ENCODE measurements at places on chromosomes 2 and 18. TPM values are rescaled to one million over a fixed set of nuclear protein-coding genes. Genes with fewer than 3 reads are reported as not detected.

FAM237A gene
- total RNA-seq = not detected

DSG4 gene
- 0.07 TPM for total RNA-seq

DAW1 gene
- total RNA-seq = 0.20 TPM

EIF4E2 gene
- total RNA-seq = 58.6 TPM

APCDD1 gene
- total RNA-seq = not detected

PFN4 gene
- total RNA-seq = not detected

DNA sequence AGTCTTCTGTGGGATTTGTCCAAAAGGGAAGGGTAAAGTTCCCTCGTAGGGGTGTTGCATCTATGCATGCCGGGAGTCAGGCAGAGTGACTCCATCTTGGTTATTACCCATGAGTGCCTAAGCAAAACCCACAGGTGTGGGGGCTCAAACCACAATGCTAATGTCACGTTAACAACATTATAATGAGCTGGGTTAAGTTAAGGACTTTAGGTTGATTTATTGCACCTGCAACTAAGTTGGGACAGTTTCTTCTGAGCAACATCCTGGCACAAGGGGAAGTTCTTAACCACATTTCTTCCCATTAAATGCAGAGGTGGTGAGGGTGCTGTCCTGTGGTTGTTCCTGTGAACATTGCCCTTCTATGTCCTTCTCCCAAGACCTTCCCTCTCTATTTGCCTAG is 1596.8 kb upstream of the SLC39A10 start:
- H3K4me1 ChIP-seq = no peaks in the 10 kb centered on the region
- H3K27me3 ChIP-seq = no peaks in the 10 kb centered on the region
- DNase-seq = no peak
- H3K4me3 ChIP-seq = no peak overlapping the region

DNA sequence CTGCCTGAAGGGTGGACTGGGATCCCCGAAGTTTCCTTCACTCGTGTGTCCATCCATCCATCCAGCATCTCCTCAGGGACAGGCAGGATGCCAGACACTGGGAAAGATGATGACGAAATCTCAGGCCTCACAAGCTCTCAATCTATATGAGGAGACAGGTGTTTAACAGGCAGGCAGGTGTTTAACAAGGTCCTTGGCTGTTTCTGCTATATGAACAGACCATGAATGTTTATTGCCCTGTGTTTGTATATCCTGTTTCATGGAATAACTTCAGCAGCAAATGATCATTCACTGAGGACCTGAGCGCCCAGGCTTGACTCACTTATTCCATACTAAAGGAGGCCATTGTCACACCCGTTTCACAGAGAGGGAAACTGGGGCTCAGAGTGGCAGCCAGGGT is 685.8 kb upstream of the HS6ST1 start:
- peaks cover 7% of the 10 kb centered on the region for H3K27me3 ChIP-seq
- no peak overlapping the region for H3K27ac ChIP-seq
- no peak overlapping the region for H3K4me3 ChIP-seq
- no peak for DNase-seq
- H3K36me3 ChIP-seq = no peaks in the 10 kb centered on the region
- no peaks in the 10 kb centered on the region for H3K4me1 ChIP-seq

DNA sequence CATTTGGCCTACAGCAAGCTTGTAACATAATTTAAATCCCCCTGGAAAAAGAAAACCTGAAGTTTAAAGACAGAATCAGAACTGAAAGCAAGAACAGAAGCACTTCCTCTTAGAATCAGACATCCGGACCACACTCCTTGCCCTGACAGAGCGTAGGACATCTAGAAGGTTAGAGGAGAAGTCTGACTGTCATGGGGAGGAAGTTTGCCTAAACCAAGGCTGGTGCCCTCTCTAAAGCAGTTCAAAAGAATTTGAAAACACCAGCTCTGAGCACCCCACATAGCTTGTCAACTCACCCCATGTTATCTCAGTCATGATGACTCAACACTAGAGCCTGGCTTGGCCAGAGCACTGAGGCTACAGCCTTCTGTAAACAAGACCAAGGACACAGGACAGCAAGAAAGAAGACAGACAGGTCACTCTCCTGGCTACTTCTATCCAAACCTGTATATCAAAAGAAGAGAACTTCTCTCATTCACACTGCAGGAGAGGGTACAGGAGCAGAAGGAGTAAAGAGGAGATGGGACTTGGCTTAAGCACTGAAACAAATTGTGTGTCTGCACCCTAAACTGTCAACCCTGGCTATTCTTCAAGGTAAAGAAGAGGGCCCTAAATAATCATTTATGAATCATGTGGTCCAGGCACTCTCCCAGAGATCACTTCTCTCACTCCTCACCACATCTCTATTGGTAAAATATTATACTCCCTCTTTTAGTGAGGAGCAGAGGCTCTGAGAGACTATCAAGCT is 198.6 kb downstream of the MEMO1 start:
- H3K4me3 ChIP-seq = no peak overlapping the region
- peaks cover 4% of the 10 kb centered on the region for H3K4me1 ChIP-seq
- H3K27me3 ChIP-seq = no peaks in the 10 kb centered on the region

GRCh38 chr18:22018366-22018765 is 151.0 kb upstream of the GATA6 start:
- H3K4me3 ChIP-seq = no peak overlapping the region
- DNase-seq = no peak
- no peaks in the 10 kb centered on the region for H3K36me3 ChIP-seq

DNA sequence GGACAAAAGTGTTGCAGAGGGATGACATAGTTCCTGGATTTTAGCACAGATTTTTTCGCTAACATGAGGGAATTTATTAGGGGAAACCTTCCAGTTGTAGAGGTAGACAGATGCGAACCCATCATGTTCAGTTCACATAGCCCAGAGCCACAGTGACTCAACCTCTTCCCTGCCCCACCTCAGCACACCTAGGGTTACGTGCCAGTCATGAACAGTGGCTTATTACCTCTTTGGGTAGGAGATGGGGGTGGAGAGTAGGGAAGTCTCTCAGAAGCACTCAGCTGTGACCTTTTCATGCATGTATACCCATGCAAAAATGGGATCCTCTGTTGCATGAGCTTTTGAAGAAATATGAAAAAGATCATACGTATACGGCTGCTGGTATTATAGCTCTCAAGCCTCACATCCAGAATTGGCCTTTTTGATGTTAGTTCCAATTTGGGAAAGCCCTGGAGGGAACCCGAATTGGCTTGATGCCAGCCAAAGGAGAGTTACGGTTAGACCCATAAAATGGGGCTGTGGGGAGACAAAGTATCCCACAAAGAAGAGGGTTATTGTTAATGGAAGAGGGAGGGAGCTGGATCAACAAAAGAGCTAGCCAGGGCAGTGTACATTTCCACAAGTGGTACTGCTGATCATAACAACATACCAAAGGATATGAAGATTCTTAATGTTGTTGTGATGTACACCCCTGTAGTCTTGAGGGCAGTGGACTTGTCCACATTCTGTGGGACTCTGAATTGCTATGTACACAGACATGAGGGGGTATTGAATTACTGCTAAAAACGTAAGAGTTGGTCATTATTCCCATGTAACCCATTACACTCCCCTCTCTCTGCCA is 4.9 kb downstream of the TANC1 start:
- no peak overlapping the region for H3K4me3 ChIP-seq
- H3K27ac ChIP-seq = no peak overlapping the region
- H3K27me3 ChIP-seq = no peaks in the 10 kb centered on the region
- peaks cover 25% of the 10 kb centered on the region for H3K4me1 ChIP-seq
- no peak for DNase-seq

GRCh38 chr2:29810956-29811355 is 110.4 kb downstream of the ALK start:
- H3K36me3 ChIP-seq = no peaks in the 10 kb centered on the region
- no peaks in the 10 kb centered on the region for H3K4me1 ChIP-seq
- H3K4me3 ChIP-seq = no peak overlapping the region

GRCh38 chr2:152396051-152396511 is 61.1 kb downstream of the FMNL2 start:
- no peak overlapping the region for H3K27ac ChIP-seq
- no peaks in the 10 kb centered on the region for H3K4me1 ChIP-seq
- DNase-seq = no peak
- no peak overlapping the region for H3K4me3 ChIP-seq

- H3K36me3 ChIP-seq = no peaks in the 10 kb centered on the region
- no peak overlapping the region for H3K4me3 ChIP-seq
- H3K27me3 ChIP-seq = peaks cover 5% of the 10 kb centered on the region
- no peak overlapping the region for H3K27ac ChIP-seq
- no peaks in the 10 kb centered on the region for H3K4me1 ChIP-seq
- no peak for DNase-seq
Observed at GRCh38 chr18:11489266-11489899, 120.0 kb upstream of the SLC35G4 start.

- peaks cover 31% of the 10 kb centered on the region for H3K4me1 ChIP-seq
- no peaks in the 10 kb centered on the region for H3K36me3 ChIP-seq
- no peak overlapping the region for H3K27ac ChIP-seq
- DNase-seq = no peak
- no peak overlapping the region for H3K4me3 ChIP-seq
Observed at GRCh38 chr2:42135381-42136312, 33.5 kb upstream of the EML4 start.

- H3K27me3 ChIP-seq = no peaks in the 10 kb centered on the region
- H3K4me3 ChIP-seq = no peak overlapping the region
- H3K27ac ChIP-seq = no peak overlapping the region
- H3K4me1 ChIP-seq = no peaks in the 10 kb centered on the region
Observed at GRCh38 chr2:71938659-71939587, 208.7 kb downstream of the CYP26B1 start.

DNA sequence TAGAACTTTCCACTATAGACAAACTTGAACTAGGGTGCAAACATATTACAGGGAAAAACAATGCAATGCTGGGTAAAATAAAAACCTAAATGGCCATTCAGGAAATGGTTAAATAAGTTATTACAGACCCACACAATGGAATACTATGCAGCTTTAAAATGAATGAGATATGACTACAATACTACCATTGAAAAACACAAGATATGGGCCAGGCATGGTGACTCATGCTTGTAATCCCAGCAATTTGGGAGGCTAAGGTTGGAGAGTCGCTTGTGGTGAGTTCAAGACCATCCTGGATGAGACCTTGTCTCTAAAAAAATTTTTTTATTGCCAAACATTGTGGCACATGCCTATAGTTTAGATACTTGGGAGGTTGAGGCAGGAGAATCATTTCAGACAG is 6.8 kb downstream of the PECR start:
- H3K27me3 ChIP-seq = no peaks in the 10 kb centered on the region
- H3K4me3 ChIP-seq = no peak overlapping the region
- no peak for DNase-seq

DNA sequence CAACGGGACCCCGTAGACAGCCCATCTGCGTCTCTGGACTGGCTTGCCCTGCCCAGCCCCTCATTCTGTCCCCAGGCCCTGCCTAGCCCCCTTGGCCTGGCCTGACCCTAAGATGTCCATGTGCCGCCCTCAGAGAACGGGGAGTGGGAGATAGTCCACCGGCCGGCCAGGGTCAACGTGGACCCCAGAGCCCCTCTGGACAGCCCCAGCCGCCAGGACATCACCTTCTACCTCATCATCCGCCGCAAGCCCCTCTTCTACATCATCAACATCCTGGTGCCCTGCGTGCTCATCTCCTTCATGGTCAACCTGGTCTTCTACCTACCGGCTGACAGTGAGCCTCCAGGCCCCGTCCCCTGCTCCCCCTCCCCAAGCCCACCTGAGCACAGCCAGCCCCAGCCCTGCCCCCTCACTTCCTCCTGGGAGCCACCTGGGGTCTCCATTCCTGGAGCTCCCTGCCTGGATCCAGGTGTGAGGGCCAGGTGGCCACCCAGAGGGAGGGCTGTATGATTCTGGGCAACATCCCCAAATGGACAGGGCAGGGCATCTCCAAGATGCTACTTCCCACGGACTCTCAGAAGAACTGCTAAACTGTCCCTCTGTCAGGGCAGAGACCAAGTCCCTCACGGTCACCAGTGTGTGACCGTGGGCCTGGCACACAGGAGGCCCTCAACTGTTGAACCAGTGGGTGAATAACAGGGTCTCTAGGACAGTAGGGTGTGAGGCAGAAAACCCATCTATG is 4.0 kb downstream of the CHRND start:
- no peak overlapping the region for H3K4me3 ChIP-seq
- H3K27ac ChIP-seq = no peak overlapping the region
- H3K36me3 ChIP-seq = no peaks in the 10 kb centered on the region
- DNase-seq = no peak

DNA sequence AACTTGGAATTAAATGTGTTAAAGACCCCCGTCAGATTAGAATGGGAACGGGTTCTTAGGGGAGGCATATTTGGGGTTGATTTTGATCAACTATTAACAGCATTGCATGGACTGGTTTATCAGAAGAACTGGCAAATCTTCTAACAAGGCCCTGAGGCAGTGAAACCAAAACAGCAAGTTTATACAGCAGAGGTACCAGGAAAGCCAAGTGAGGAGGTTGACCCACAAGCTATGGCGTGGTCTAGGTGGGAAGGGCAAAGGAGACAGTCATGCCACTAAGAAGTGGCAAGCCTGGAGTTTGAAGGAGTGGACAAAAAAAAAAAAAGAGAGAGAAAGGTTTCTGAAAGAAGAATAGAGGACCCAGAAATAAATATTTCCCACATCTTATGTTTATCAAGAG is 187.0 kb downstream of the MREG start:
- H3K4me3 ChIP-seq = no peak overlapping the region
- DNase-seq = no peak
- no peaks in the 10 kb centered on the region for H3K4me1 ChIP-seq
- H3K36me3 ChIP-seq = no peaks in the 10 kb centered on the region
- H3K27me3 ChIP-seq = no peaks in the 10 kb centered on the region
- no peak overlapping the region for H3K27ac ChIP-seq

DNA sequence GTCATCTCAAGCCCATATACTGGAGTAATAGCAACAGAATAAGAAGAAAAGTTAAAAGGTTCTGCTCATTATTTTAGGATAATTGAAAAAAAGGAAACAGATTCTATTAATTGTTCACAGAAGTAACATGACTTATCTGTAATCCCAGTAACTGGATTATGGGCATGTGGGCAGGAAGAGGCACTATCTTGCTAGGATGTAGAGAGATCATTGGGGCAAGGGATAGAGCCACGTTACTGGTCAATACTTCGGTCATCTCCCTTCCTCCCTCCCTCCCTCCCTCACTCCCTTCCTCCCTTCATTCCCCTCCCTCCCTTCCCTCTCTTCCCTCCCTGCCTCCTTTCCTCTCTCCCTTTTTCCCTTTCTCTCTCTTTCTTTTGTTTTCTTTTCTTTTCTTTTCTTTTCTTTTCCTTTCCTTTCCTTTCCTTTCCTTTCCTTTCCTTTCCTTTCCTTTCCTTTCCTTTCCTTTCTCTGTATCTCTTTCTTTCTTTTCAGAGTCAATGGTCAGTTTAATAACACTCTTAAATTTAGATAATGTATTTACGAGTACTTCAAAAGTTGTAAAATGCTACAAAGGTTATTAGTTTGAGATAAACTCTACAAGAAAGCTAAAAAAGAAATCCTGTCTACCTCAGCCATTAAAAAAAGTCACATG is 82.8 kb downstream of the FHOD3 start:
- no peak overlapping the region for H3K27ac ChIP-seq
- H3K27me3 ChIP-seq = no peaks in the 10 kb centered on the region
- DNase-seq = no peak
- H3K4me1 ChIP-seq = no peaks in the 10 kb centered on the region
- no peak overlapping the region for H3K4me3 ChIP-seq
- H3K36me3 ChIP-seq = no peaks in the 10 kb centered on the region

Measured in HCT116 (cell line).